ENCODE measurements at places on chromosomes 3 and 15. TPM values are rescaled to one million over a fixed set of nuclear protein-coding genes. Genes with fewer than 3 reads are reported as not detected.
A peak's percentile ranks its signal among the peaks of the same experiment; 100 is the strongest.

The PLSCR5 gene
- not detected for total RNA-seq

The SPATA12 gene
- total RNA-seq: not detected

The RTP4 gene
- 1.9 TPM for total RNA-seq

The CEMIP gene
- total RNA-seq: 1.1 TPM

The CISH gene
- total RNA-seq: 9.1 TPM

The INKA1 gene
- total RNA-seq: 4.3 TPM

The ISLR gene
- total RNA-seq: 23.2 TPM

The ZNF385D gene
- total RNA-seq: 1.2 TPM

The FGF7 gene
- 39.7 TPM for total RNA-seq

The LTF gene
- 0.71 TPM for total RNA-seq

DNA sequence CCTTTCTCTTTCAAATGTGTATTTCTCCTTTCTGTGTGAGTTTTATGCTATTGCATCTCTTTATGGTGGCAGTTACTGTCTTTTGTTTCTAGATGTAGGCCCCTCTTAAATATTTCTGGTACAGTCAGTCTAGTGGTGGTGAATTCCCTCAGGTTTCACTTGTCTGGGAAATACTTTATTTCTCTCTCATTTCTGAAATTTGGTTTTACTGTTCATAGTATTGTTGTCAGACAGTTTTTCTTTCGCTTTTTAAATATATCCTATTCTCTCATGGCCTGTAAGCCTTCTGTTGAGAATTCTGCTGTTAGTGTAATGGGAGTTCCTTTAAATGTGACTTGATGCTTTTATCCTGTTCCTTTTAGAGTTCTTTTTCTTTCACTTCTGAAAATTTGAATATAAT lies 874.0 kb downstream of the PLOD2 start:
- DNase-seq: no peak

DNA sequence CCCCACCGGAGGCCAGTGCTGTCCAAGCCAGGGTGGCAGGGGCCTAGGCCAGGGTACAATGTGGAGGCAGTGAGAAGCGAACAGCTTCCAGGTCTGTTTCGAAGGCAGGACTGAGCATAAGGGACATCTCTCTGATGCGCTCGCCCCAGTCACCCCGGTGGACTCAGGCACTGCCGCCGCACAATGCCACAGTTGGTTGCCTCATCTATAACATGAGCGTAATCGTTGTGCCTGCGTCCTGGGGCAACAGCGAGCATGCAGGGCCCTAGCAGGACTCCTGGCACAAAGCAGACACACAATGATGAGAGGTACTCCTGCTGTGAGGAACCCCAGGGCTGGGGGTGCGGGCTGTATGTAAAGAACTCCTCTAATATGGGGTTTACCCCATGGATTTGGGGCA lies 14.1 kb downstream of the HRH1 start:
- no peak for DNase-seq

DNA sequence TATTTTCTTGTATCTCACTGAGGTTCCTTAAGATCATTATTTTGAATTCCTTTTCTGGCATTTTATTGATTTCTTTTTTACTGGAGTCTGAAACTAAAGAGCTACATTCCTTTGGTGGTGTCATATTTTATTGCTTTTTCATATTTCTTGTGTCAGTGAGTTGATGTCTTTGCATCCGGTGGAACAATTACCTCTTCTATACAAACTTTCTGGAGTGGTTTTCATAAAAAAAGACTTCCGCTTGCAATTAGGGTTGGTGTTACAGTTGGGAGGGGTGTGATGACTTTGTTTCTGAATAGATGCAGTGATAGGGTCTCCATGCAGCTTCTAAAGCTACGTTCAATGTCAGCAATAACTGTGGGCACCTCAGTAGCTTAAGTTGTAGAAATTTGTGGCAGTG lies 181.7 kb downstream of the LPP start:
- DNase-seq: no peak

DNA sequence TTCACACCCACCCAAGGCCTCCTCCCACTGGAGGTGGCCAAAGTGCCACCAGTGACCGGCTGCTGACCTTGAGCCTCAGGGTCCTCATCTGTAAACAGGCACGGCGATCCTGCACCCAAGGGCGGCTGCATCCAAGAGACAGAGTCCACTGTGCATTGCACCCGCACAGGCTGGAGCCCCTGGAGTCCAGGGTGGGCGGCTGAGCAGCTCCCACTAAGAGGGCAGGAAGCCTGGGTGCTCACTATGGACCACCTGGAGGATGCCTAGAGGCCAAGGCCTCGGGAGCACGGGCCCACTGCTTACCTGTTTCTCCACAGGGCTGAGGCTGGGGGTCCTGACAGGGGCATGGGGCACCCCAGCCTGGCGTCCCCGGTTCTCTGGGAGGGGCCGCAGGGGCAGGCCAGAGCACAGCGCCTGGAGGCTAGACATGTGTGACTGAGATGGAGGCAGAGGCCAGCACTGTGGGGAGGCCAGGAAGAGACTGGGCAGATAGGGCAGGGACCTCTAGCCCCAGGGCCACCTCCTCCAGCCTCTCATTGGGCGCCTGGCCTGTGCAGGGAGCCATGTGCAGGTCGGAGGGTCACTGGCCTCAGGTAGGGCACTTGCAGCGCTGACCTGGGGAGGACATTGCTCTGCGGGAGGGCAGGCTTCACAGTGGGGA lies at the start of gene UROC1:
Gene UROC1 (minus strand): TSS at position 483 of the 661 bp plus-strand sequence. CDS start 54 bp downstream, at position 429.
- peak; percentile 42 for DNase-seq

- peak; percentile 38 for DNase-seq
These were observed 17.4 kb upstream of the MINDY4B start for GRCh38 chr3:150922611-150923010.

- DNase-seq: no peak
These were observed 21.7 kb upstream of the LRTM1 start for GRCh38 chr3:54949491-54950044.

DNA sequence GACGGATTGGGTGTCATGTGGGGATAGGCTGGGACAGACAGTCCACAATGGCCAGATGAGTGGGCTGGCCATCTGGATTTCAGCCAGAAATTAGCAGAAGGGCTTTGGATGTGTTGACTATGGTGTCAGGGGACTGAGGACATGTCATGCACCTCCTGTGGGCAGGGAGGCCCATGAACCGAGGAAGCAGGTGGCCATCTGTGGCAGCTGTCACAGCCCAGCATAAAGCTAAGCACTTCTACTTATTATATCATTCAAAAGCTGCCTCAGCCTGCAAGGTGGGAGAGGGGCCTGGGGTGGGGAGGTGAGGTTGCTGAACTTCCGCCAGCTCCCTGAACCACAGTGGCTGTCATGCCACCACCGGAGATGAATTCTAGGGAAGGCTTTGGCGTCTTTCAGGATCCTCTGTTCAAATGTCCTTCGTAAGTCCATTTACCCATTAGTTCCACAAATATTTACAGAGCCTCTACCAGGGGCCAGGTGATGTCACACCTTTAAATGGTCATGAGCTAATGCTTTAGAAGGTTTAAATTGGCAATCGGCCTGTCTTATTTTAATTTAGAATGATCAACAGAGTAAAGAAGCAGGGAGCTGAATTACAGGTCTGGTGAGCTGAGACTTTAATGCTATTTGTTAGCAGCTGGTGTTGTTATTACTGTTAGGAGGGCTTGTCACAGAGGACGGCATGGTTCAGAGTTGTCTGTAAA lies 23.6 kb upstream of the CAV3 start:
- no peak for DNase-seq

DNA sequence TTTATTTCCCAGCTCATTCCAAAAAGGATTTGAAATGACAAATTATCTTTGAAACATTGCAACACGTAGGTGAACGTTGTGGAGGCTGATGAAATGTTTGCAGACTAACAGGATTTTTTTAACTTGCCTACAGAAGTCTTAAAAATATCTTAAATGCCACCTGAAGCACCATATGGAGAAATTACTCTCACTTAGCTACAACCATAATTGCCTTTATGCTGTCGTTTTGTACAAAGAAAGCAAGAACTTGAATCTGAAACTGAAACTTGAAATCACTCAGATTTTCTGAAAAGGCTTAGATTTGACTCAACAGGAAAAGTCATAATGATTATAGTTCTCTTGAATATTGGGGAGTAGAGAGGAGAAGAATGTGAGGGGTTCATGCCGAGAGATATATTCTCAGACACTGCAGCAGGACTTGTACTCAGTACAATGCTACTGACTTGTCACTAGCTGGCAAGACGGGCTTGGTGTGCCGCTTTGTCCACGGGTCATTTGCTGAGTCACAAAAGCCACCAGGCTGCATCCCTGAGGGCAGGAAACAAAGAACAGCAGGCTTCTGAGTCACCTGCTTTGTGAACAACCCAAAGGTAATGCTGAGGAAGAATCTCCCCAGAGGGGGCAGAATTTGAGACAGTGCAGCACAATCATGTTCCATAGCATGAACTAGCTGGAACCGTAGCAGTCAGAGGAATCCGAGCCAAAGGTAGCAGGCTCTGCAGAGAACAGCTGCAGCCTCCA lies 7.1 kb upstream of the FMN1 start:
- no peak for DNase-seq

DNA sequence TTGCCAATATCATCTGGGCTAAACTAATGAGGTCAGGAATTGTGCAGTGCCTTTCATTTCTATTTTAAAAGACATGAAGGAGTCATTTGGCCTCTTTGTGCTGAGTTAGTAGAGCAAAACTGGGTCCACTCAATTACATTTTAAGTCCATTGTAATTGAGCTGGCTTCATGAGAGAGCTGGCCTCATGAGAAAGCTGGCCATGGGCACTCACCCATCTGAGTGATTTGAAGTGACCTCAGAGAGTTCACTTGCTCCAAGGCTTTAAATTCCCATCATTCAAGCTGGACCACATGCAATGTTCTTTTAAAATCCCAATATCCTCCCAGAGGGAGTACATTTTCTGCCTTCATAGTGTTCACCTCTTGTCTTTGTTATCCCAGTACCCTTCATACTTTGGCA lies 335.9 kb upstream of the WNT5A start:
- DNase-seq: no peak

- no peak for DNase-seq
These were observed 61.7 kb downstream of the FNDC3B start for GRCh38 chr3:172101107-172101506.

DNA sequence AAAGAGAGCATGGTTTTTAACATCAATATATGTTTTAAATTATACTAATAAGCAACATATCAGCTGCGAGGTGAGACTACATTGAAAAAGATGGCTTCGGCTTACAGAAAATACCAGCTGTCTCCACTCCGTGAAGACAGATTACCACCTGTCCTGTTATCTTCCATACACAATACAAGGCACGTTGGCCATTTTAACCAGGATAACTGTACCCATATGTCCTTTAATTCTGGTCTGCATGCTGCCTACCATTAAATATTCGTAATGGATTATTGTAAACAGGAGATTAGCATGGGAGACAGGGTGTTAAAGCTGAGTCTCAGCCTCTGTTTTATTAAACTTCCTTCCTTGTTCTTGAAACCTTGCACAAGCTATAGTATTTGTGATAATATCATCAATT lies 855.5 kb downstream of the ROBO1 start:
- DNase-seq: no peak

GRCh38 chr3:13795816-13796215 lies 84.1 kb downstream of the WNT7A start:
- no peak for DNase-seq

DNA sequence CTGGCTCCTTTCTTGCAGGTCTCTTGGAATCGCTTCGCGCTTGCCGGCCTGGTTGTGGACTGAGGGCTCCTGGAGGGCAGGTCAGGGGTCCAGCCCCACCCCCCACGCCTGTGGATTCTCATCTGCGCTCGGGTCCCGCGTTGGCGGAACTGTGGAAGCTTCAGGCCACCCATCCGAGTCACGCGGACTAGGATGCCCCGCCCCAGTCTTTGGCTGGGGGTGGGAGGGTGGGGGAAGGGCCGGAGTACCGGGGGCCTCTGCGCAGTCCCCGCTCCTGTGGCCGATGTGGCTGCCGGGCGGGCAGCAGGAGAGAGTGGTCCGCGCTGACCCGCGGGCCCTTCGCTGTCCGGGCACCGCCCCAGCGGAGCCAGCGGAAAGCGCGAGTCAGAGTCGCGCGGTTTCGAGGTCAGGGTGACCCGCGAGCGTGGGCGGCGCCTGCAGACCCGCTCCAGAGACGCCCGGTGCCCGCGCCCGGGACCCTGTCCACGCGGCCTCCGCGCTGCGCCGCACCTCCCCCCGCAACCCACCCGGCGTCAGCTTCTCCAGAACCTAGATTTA lies 114.2 kb downstream of the KLF13 start:
- DNase-seq: peak; percentile 91

- DNase-seq: no peak
These were observed 16.5 kb downstream of the DIS3L start for GRCh38 chr15:66309828-66310227.

DNA sequence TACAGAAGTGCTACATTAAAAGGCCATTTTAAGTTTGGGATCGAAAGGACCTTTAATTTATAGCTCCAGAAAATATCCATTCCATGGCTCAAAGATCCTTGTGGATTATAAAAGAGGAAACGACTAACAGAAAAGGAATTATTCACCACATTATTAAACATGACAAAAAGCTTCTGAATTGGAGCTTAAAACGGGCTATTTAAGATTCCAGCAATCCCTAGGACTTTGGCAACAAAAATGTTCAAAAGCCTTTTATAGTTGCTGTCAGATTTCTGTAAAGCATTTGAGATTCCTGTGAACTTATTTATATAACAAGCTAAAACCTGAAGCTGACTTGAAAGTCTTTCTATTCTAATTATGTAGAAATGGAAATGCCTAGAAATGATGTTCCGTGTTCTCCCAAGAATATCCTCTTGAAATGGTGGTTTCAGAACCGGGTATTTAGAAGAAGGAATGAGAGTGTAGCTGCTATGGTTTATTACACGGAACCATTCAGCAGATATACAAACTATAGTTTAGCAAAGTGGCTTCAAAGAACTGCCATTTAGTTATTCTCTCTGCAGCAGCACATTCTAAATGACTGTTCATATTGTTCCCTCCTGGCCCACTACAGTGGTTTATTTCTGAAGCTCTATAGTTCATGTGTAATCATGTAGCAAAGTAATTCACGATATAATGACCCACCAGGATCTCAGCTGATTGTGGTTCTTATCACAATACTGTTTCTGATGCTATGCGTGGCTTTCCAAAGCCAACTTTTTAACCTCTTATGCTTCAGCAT lies 961.7 kb downstream of the FHIT start:
- no peak for DNase-seq

DNA sequence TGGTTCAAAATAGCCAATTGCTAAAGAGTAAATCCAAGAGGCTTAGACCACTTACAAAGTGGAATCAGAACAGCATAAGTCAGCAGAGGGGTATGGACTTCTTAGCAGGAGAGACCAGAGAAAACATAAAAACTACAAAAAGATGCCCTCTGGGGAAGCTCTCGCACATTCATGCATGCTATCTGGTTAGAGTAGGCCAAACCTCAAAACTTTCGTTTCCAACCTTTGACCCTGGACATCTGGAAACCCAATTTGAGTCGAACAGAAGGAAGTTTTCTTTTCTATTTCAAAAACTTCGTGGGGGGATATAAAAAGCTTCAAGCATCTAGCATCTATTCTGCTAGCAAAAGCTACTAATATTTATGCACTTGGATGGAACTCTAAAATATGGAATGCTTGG lies 523.9 kb upstream of the AGTR1 start:
- DNase-seq: no peak

DNA sequence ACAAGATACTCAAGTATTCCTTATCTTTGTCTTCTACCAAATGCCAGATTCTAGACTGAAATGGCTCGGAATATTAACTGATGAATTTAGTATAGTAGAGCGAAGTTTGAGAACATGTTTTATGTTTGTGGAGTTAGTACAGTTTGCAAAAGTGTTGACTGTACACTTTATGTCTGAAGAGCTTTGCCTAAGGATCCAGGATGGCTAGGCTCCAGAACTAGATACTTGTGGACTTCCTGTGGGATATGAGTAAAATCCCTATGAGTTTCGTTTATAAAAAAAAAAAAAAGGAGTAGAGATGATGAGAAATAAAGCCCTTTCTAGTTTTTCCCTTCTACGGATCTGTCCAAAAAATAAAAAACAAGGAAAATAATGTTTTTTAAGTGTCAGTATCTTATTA lies 96.7 kb downstream of the TP63 start:
- DNase-seq: no peak

- DNase-seq: no peak
These were observed 155.2 kb downstream of the NSMCE3 start for GRCh38 chr15:29114221-29115092.

Measured in right cardiac atrium (tissue), 5 donors.